ENCODE measurements at places on chromosomes 3 and 15.

DNA sequence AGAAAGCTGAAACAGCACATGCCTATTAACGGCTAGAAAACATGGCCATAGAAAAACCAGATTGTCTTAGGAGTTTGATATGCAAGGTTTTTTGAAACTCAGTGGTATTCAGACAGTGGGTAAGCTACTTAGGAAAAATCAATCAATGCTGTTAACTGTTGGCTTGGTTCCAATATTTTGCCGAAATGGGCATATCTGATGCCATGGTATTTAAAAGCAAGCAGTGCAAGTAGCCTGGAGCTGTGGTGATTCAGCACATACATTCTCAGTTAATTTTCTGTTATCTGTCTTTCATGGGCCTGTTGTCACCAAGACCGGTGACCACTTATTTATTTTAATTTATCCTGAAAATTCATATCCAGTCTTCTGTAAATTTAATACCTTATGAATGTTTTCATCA lies 17.3 kb upstream of the SUCNR1 start:
- no peak for DNase-seq

GRCh38 chr3:71541313-71541712 lies 42.2 kb downstream of the FOXP1 start:
- DNase-seq: no peak

DNA sequence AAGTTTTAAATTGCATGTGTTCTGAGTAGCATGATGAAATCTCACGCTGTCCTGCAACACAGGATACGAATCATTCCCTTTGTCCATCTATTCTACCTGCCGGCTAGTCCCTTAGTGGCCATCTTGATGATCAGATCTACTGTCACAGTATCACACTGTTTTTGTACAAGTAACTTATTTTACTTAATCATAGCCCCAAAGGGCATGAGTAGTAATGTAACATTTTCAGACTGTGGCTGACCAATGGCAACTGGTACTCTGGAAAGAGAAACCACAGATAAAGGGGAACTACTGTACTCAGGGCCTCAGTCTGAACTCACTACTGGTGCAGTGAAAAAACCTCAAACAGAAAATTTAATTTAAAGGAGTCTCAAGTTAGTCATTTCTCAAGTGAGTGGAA lies 127.3 kb upstream of the MRPL3 start:
- DNase-seq: no peak

DNA sequence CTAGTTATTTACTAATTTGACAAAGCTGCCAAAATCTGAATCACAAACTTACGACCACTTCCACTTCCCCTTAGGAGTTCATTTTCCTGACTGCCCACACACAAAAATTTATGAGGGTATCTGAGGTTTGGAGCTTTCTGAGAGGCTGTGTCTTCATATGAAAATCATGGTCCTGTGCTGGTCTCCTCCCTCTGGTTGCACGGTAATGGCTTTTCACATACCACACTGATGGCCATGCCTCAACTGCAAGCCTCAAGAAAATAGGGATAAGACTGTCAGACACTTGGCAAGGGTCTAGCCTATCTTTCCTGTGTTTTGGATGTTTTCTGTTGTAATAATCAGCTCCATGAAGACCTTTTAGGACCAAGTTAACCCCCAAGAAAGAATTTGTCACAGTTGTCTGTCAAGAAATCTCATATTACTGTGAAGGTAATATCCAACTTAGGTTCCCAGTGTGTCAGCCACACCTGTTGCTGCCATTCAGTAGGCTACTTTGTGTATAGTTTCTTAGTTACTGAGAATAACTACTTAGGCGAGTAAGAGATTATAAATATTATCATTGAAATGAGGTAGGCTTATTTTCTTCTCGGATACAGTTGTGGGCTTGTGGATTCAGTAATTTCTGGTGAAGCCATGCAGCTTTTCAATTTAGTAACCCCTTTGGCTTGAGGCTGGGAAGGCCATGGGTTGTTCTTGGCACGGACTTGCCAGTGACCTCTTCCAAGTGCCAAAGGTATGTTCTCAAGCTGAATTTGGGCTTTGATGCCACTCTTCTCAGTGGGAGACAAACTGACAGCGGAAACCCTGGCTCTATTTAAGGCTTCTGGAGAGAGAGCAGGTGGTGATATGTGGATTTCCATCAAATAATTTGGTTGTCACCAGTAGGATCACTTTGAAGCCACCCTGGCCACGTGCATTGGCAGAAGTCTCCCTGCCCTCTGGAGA lies 101.1 kb downstream of the RYR3 start:
- DNase-seq: no peak

- DNase-seq: no peak
These were observed 36.9 kb downstream of the RAB8B start for GRCh38 chr15:63226155-63226883.

GRCh38 chr3:71512544-71512943 lies 71.0 kb downstream of the FOXP1 start:
- no peak for DNase-seq

DNA sequence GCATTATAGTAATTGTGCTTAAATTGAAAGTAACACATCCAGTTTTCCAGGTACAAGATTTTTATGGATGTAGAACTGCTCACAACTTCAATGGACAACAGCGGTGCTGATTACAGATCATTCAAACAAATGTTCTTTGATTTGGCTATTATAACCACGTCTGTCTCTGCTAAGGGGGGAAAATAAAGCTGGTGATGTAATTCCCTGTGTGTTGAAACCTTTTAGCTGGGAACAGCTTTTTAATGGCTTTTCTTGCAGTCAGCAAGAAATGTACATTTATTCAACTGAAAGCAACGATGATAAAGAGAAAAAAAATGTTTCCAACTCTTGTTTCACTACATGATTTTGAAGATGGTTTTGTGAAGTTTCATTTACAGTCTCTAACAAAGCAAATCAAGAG lies 431.9 kb upstream of the AGTR1 start:
- DNase-seq: no peak

DNA sequence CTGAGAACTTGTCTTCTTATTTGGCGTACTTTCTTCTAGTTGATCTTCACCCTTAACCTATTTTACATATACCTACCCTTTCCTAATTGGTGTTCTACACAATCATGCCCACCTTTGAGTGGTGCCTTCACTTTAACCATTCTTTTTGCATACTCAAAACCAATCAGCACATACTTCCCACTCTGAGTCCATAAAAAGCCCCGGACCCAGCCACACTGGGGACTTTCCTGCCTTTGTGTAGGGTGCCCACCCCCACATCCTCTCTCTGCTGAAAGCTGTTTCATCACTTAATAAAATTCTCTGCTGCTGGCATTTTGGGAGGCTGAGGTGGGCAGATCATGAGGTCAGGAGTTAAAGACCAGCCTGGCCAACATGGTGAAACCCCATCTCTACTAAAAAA lies 15.9 kb upstream of the CHST2 start:
- no peak for DNase-seq

DNA sequence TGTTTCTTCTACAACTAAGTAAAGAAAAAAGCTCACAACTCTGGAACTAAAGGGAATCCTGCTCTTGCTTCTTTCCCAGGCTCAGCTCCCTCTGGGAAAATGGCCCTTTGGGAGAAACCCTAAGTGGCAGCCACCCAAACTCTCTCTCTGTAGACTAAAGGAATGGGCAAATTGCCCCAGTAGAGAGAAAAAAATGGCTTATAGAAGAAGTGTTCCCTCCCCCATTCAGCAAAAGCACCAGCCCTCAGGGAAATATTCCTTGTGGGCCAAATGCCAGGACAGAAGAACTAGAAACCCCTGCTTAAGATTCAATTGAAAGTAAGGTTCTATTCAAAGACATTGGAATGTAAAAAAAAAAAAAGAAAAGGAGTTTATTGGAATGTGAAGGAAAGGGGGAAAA lies 603.7 kb upstream of the ALCAM start:
- no peak for DNase-seq

- DNase-seq: no peak
These were observed 166.7 kb downstream of the SLCO3A1 start for GRCh38 chr15:92020207-92020606.

DNA sequence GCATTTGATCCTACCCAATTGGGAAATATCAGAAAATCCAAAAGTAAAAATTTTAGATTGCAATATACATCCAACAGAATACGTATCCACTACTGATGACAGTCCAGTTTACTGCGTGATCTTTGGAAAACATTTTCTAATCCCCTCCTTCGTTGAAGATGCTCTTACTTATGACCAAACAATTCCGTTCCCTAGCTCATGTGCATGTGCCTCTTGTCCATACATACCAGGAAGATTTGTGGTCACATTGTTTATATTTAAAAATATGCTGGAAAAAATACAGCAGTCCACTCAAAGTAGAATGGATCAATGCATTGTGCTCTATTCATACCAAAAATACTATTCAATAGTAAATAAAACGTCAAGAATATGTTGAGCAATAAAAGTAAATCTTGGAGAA lies 135.3 kb downstream of the CHL1 start:
- DNase-seq: no peak

GRCh38 chr3:133540896-133541674 lies 32.4 kb upstream of the CDV3 start:
- no peak for DNase-seq

- no peak for DNase-seq
These were observed 14.0 kb downstream of the TIGIT start for GRCh38 chr3:114307832-114308231.

- DNase-seq: no peak
These were observed 19.2 kb upstream of the RAD18 start for GRCh38 chr3:8982509-8982908.

- DNase-seq: no peak
These were observed 186.8 kb downstream of the SATB1 start for GRCh38 chr3:18238332-18238731.

DNA sequence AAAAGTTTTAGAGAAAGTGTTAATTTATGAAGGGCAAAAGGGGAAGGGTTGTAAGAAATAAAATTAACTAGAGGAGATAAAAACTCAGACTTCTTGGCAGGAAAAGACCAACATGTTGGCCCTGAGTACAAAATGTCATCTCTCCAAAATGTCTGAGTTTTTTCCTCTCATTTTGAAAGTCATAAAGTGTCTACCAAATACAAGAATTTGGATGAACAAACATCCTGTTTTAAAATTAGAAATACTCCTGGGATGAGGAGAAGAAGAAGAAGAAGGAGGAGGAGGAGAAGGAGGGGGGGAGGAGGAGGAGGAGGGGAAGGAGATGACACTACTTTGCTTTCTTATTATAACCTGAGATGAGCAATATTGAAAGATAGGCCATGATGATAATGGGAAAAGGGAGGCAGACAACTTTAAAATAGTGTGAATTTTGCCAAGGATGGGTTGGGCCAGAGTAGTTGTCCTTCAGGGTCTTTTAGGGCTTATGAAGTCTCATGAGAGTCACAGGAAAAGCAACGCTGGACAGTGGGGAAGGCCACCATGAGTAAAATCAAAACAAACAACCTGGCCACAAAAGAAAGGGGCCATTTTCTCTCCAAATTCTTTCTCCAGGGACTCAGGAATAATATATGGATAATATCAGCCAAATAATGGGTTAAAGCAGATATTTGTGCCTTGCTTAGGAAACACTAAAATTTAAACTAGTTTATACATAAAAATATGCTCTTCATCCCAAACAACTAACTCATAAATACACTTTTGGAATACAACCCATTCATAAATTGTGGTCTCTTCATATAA lies 632.9 kb downstream of the EPHA3 start:
- DNase-seq: no peak

DNA sequence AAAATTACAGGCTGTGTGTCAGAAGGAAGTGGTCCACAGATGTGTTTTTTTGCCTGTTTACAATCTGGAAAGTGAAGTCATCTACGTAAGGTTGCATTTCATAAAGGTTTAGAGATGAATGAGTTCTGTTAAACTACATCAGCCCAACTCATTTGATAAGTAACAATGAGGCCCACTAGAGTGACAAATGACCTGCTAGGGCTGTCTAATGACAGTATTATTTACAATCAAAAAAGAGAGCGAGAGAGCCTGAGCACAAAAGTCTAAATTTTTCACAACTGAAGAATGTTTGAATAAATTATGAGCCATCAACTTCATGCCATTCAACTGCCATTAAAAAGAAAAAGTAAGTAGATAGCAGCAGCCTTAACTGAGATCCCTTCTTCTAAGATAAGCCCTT lies 135.7 kb upstream of the TBL1XR1 start:
- no peak for DNase-seq

DNA sequence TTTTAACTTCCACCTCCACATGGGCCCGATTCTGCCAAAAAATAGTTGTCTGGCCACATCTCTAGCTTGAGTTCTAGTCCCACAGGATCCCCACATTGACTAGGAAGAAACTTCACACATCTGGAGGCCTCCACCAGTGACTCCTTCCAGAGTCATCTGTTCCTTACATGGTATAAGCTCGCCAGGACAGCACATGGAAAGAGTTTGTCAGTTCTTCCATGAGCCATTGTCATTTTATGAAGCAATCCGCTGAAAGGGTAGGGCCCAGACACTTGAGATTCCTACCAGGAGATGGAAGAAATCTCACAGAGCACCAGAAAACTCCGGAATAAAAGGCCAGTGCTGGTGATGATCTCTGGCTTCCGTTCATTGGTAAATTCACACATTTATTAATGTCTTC lies 350.5 kb upstream of the ICE2 start:
- DNase-seq: no peak

- DNase-seq: no peak
These were observed 63.2 kb upstream of the CGNL1 start for GRCh38 chr15:57313134-57313483.

All from stimulated activated CD4-positive, alpha-beta T cell treated with anti-CD3 and anti-CD28 coated beads, Interleukin-4, amount 100 ng/mL, for 4 hours (primary cell).